ENCODE measurements at places on chromosomes 16 and 17.

GRCh38 chr17:9801505-9801904 lies 10.1 kb upstream of the DHRS7C start:
- no peak for DNase-seq

DNA sequence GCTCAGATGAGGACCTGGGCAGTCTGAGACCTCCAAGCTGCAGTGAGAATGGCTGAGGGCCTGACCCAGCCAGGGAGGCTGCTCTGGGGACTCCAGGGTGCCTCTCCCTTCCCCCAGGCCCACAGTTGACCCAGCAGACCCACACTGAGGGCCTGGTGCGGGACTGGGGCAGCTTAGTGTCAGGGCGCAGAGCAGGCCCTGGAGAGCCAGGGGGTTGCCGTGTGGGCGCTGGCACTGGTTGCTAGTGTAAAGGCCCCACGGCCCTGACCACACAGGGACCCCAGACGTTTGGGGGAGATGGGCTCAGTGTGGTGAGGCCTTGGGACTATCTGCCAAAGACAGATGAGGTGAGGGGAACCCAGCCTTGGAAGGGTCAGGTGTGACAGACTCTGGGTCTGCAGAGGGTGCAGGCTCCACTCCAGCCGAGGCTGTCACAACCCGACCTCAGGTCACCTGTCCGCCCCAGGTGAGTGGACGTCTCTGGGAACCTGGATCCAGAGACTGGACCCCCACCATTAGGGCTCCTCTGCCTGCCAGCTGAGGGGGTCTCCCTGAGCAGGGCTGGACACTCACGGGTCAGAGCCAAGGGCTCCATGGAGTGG lies 50.8 kb upstream of the GNG13 start:
- DNase-seq, result no peak

- DNase-seq, result no peak
Observed at GRCh38 chr17:2874189-2874686, 78.0 kb downstream of the RAP1GAP2 start.

DNA sequence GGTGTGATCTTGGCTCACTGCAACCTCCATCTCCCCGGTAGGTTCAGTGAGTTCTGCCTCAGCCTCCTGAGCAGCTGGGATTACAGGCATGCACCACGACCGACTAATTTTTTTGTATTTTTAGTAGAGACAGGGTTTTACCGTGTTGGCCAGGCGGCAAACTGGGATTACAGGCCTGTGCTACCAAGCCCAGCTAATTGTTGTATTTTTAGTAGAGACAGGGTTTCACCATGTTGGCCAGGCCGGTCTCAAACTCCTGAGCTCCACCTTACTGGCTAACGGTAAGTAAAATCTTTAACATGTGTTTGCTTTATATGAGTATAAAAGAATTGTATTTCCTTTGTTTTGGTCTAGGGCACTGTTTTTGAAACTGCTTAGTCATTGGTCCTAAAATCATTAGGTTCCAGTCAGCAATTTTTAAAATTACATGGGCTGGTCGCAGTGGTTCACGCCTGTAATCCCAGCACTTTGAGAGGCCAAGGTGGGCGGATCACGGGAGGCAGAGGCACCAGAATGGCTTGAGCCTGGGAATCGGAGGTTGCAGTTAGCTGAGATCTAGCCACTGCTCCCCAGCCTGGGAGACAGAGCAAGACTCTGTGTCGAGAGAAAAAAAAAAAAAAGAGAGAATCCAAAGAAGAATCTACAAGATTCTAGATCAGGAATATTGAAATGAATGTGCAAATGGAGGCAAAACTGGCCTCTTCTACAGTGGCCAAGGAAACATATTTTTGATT lies 3.6 kb downstream of the FLYWCH1 start:
- no peak for DNase-seq

DNA sequence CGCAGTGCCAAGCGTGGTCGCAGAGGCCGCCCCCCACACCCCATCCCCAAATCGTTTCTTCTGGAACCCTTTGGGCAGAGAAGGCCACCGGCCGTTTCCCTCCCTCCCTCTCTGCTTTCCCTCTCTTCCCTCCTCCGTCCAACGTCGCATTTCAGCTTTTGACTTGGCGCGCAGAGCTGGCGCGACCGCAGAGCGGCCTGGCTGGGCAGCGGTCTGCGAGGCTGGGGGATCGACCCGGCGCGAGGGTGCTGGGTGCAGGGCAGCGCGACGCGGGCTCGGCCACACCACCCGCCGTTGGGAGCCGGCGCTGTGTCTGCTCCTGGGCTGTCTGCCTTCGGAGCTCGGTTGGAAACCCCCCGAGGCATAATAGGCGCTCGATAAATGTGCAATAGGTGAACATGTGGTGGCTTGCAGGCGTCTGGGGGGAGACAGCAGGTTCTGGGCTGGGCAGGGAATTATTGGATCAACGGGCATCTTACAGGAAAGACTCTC lies 2.8 kb upstream of the NTN3 start:
- DNase-seq, result no peak

- no peak for DNase-seq
Observed at GRCh38 chr17:67868176-67868575, 42.9 kb downstream of the BPTF start.

GRCh38 chr16:80500961-80501525 lies 39.8 kb upstream of the DYNLRB2 start:
- no peak for DNase-seq

DNA sequence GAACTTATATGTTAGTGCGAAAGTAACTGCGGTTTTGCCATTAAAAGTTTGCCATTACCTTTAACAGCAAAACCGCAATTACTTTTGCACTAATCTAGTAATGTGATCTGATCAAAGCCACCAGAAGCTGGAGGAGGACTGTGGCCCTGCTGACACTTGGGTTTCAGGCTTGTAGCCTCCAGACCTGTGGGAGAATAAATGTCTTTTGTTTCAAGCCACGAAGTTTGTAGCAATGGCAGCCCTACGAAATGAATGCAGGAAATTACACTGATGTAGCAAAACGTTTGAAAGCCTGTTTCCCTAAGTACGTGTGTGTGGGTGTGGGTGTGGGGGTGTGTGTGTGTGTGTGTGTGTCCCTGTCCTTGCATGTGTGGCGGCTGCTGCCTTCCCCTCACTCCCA lies 66.6 kb downstream of the WSB1 start:
- DNase-seq, result no peak

DNA sequence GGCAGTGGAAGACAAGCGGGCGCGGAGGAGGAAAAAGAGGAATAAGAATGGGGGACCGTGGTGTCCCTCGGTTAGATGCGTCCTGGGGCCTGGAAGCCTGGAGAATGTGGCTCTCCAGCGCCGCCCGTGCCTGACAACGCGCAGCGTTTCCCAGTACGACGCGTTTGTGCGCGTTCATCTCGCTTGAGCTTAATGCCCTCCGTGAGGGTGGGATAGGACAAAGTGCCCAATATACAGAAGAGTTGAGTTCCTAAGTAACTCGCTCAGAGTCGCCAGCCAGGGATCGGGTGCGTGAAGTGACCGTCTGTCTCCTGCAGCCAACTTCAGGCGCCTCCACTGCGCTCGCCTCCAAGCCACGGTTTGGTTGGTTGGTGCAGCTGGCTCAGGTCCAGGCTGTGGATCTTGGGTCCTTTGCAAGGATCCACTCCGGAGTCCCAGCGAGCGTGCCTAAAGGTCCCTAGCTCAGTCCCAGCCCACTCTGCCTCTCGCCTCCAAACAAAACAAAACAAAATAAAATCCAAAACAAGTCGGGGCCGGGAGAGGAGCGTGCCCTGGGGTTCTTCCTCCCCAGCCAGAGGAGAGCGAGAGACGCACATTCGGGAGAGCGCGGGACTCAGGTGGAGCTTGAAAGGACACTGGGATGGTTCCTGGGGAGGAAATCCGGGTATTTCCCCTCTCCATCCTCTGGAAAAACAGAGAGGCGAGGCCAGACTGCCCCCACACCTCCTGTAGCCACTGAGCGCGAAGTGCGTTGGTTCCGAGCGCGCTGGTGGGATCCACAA lies 974 bp downstream of the GALR2 start:
- no peak for DNase-seq

- no peak for DNase-seq
Observed at GRCh38 chr16:15483857-15484256, 49.5 kb downstream of the BMERB1 start.

- DNase-seq, result no peak
Observed at GRCh38 chr16:49618955-49619354, 237.0 kb downstream of the ZNF423 start.

DNA sequence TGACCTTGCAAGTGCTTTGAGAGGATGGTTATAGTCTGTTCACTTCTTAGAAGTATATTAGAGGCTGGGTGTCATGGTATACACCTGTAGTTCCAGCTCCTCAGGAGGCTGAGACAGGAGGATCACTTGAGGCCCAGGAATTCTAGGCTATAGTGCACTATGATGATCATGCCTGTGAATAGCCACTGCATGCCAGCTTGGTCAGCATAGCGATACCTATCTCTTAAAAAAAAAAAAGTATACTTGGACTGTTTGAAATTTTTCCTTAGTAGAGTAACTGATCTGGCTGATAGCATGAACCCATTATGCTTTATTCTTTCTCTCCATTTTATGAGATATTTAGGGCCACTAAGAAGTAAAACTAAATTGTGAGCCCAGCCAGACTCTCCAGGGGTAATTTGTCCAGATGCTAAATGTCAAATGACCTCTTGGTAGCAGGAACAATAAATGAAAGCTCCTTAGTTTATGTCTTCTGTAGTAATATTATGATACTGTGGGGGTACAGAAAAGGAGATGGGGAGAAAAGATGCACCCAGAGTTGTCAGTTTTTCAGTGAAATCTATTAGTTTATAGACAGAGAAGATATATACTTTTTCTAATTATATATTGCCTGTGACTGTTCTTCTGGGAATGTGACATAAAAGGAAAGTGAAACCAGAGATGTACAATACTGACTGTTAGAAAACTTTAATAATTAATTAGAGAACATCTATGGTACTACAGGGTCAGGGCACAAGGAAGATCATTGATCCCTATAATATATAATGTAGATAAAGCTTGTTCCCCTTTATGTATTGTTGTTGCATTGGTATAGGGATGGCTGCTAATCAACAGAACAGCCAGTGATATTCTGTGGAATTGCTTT lies 335.3 kb upstream of the TBX2 start:
- DNase-seq, result no peak

GRCh38 chr17:7606280-7606679 lies 8.4 kb downstream of the FXR2 start:
- no peak for DNase-seq

DNA sequence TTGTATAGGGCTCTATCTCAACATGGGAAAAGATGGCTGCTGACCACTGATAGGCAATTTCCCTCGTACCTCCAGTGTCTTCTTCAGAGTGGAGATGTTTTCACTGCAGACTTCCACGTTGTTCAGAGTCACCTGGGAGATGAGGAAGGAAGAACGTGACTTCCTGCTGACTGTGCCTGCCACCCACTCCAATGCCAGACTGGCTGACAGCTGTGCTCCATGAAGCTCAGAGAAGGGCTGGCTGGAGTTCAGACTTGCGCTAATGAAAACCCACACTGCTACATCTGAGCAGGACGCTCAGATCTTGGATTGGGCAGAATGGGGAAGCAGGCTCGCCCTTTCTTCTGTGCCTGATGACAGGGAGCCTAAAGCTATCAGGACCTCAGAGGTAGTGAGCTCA lies 33.1 kb downstream of the COG4 start:
- DNase-seq, result no peak

- DNase-seq, result no peak
Observed at GRCh38 chr16:48110000-48110399, 45.8 kb downstream of the ABCC12 start.

- DNase-seq, result no peak
Observed at GRCh38 chr17:11736613-11737312, 138.5 kb downstream of the DNAH9 start.

DNA sequence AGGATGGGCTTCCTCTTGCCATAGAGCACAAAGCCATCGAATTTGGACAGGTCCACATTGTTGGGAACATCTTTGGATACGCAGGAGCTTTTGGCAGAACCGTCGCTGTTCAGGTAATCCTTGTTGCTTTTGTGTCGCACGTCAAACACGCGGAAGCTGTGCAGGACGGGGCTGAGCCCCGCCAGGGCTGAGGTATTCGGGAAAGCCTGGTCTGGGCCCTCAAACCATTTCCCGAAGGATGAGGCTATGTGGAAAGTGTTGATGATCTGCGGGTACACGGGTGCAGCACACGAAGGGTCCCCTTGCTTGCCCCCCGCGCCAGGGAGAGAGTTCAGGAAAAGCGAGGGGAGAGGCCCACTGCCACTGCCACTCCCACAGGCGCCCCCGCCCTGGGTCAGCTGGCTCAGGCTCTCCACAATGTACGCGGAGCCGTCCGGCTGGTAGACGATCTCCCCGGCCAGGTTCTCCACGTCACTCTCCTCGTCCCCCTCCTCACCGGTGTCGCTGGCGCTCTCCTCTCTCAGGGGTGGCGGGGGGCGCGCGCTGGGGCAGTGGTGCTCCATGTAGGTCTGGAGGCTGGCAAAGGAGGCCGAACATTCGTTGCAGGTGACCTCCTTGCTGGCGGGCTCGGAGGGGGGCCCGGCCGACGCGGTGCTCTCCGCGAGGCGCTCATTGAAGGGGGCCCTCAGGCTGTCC lies 88.5 kb downstream of the ZFHX3 start:
- DNase-seq, result no peak

GRCh38 chr16:88301431-88301830 lies 81.3 kb upstream of the ZNF469 start:
- DNase-seq, result no peak

DNA sequence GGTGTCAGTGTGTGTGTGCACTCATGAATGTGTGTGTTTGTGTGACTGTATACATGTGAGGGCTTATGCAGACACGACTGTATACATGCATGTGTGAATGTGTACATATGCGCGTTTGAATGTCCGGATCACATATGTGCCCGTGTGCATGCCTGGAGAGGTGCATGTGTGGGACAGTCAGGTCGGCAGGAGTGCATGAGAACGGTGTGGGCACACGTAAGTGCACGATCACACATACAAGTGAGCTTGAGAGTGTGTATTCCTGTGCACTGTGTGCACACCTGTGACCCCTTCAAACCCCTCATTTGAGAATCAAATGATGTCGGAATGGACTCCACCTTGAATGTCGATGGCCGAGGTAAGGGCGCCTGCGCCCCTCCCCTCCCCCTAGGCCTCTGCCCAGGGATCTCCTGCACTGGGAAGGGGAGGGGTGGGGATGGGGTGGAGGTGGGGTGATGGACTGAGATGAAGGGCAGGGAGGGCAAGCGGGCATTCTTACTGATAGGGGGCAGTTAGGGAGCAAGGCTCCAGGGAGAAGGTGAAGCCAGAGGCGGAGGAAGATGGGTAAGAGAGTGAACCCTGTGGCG lies 601 bp upstream of the NGFR start:
- no peak for DNase-seq

DNA sequence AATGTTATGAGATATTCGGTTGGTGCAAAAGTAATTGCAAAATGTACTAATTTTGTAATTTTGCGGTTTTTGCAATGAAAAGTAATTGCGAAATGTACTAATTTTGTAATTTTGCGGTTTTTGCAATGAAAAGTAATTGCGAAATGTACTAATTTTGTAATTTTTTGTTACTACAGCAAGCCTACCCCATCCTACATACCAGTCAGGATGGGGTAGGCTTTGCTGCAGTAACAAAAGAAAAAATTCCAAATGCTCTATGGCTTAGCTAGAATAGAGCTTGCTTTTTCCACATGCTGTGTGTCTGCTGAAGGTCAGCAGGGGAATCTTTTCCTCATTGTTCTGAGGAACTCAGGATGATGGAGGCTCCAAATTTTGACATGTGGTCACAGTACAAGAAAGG lies 83.3 kb upstream of the GPRC5B start:
- DNase-seq, result no peak

Measured in NCI-H1092 treated with DMSO at 0.1 percent for 48 hours (cell line).